ENCODE measurements at places on chromosomes 1 and 21.

GRCh38 chr1:15128520-15129313 is 24.8 kb upstream of the TMEM51 start:
- peak; percentile 79 for DNase-seq

- DNase-seq, result no peak
These were observed 30.5 kb downstream of the C1orf216 start for GRCh38 chr1:35688161-35688560.

DNA sequence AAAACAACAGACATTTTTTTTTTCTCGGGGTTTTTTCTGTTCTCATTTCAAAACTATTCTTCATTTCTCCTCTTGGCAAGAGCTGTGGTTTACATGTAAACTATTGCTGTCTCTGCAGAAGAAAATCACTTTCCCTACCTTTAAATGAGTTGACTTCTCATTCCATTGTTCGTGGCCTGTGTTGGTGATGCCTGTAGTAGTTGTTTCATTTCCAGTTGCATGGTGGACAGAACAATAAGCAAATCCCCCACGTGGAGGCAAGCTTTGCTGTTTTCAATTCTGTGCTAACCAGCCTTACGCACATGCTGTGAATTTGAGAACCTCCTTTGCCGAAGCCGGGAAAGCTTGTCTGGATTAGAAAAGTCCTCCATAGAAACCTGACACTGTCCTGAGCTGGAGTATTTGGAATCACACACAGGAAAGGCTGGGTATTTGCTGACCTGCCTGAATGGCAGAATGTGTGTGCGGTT is 26.2 kb upstream of the MAP3K7CL start:
- no peak for DNase-seq

DNA sequence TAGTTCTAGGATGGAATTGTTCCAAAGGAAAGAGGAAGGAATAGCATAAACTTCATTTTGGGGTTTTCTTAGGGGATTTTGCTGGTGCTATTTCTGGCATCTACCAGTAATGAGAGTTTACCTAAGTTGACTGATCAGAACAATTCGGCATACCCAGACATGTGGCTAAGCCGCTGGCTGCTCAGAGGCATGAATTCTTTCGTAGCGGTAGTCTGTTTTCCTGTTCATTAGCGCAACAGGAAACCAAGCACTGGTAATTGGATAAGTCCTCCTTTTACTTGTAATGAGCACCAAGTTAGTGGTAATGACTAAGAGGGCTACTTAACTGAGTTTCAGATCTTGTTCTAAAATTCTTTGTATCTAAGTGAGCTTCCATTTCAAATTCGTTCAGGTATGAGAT is 38.6 kb downstream of the C21orf91 start:
- no peak for DNase-seq
